ENCODE measurements at places on chromosomes 13 and 19.

GRCh38 chr13:48159826-48160225 is 64.9 kb upstream of the MED4 start:
- no peak for DNase-seq

GRCh38 chr19:33366127-33366526 is 7.4 kb upstream of the CEBPG start:
- DNase-seq, result no peak

DNA sequence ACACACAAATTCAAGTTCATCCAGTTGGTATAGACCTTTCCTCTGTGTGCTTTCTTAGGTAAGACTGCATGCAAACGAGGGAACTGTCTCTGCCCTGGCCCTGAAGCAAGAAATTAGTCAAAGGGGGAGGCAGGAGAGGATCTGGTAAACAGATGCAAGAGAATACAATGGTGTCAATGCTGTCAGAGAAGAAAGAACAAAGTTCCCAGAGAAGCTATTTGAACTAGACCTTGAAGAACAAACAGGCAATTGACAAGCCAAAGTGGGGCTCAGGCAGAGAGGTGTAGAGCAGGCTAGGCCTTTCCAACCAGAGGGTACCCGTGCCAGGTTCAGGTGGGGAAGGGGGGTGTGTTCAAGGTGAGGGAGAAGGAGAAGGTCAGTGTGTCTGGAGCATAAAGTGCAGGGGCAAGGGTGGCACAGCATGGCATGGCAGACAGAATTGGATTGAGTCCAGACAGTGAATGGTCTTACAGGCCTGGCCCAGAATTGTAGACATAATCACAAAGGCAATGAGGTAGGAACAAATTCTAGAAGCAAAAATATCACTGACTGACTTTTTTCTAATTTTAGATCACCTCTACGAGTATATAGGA is 95.0 kb upstream of the STARD13 start:
- no peak for DNase-seq

DNA sequence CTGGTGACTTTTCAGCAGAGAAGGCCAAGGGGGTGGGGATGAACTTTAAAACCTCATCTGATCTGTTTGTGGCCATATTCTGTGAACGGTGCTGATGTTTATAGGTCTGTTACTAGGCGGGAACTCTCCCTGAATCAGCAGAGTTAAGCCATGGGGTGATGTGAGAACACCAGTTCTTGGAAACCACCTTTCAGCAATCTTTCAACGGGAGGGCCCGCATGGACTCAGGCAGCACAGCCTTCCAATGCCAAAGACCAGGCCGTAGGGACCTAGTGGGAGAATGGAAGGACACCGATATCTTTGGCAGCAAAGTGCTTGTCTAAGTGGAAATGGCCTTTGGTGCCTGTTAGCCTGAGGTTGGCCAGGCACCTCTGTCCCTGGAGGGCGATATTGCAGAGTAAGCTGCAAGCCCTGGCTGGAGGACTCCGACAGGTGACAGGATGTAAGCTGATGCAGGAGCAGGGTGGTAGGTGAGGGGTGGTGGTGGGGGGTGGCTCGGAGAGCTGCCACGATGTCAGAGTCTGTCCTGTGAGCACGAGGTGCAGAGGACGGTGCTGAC is 57.0 kb downstream of the ERCC5 start:
- DNase-seq, result no peak

DNA sequence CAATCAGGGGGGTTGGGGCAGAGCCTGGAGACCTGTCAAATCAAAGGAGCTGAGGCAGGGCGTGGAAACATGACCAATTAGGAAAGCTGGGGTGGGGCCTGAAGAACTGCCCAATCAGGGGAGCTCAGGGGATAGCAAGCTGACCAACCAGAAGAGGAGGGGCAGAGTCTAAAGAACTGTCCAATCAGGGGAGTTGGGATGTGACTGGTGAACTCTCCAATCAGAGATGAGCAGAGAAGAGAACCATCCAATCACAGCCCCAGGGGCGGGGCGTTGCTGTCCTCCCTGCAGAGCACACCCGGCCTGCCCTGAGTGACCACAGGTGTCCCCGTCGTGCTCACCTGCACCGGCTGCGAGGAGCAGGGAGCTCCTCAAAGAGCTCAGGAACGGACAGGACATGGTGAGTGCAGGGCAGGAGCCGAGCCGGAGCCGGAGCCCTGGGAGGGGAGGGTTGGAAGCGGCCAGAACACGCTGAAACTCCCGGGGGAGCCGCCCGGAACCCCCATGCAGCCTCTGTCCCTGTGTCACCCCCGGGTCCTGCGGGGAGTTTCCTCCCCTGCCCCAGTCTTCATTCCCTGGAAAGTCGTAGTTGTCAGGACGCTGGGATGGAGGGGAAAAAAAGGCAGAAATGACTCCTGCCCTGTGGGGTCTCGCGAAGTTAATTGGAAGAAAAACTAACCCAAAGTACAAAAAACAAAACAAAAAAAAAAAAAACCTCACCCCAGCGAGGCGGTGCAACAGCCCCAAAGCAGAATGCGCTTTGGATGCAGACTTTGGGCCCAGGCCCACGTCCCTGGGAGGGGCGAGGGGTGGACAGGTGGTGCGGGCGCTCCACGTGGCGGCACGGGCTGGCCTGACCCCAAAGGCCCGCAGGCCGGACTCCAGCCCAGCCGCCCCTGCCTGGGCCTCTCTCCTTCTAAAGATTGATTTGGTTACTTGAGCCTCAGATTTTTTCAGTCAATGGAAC is at the start of gene ZNF556:
ZNF556 (plus strand) TSS at position 311 of the 967 bp plus-strand sequence; CDS start at position 398, 87 bp downstream.
- no peak for DNase-seq

- peak; percentile 64 for DNase-seq
These were observed 9.7 kb downstream of the BCKDHA start for GRCh38 chr19:41407271-41407670.

DNA sequence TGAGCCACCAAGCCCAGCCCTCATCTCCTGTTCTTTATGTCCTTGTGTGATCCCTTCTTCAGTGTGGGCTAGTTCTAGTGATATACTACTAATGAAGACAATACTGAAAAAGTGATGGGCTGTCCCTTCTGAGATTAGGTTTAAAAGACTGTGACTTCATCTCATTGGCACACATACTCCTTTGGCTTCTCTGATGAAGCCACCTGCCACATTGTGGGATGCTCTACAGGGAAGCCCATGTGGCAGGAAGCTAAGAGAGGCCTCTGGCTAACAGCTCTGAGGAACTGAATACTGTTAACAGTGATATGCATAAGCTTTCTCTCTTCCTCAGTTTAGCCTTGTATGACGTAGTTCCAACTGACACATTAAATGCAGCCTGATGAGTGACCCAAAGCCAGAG is 13.6 kb downstream of the CSNK1A1L start:
- no peak for DNase-seq

GRCh38 chr19:43901395-43902390 is 33.4 kb downstream of the ZNF45 start:
- peak; percentile 81 for DNase-seq

DNA sequence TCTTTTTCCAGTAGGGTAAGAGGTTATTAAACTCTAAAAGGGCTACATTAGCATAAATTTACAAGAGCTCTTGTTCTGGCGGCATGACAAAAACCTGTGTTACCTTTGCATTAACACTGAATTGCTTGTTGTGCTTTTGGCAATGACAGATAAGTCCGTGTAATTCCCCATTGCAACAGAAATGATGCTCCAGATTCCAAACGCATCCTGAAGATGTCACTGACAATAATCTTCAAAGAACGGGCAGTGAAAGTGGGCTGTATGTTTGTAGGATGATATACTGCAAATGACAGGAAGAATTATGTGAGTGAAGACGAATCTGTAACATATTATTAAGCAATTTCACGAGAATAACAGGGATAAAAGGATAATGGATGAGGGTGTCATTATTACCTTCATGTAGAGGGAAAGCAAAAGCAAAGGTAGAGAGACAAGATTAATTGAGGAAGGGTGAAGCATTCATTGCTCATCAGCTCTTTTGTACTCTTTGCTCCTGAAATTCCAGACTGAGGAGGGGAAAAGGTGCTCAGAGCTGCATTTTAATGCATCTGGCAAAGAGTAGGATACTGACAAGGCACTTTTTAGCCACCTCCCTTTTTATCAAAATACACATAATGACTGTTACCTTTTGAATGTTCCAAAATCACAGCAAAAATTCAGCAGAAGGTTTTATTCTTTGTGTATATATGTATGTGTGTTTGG is 38.5 kb upstream of the MAB21L1 start:
- no peak for DNase-seq

DNA sequence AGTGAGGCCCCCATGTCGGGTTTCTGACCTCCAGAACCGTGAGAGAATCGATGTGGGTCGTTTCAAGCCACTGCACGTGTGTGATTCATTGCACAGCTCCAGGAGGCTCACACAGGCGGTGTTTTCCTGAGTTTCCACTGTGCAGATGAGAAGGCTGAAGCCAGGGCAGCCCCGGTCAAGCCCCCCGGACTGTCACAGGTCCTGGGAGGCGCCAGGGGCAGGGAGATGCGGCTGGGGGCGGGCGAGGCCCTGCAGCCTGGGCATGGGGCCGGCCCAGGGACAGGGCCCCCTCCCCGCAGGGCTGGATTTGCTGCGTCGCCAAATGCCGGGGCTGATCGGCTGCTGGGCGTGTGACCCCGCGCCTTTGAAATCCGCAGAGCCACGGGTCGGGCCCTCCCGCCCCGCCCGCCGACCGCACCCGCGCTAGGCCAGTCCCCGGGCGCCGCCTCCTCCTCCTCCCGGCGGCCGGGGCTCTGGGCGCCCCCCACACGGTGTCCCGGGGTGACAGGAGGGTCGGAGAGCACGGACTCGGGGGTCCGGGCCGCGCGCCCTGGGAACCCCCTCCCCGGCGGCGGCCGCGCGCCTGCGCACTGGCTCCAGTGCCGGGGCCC is 9.9 kb upstream of the MKNK2 start:
- no peak for DNase-seq

DNA sequence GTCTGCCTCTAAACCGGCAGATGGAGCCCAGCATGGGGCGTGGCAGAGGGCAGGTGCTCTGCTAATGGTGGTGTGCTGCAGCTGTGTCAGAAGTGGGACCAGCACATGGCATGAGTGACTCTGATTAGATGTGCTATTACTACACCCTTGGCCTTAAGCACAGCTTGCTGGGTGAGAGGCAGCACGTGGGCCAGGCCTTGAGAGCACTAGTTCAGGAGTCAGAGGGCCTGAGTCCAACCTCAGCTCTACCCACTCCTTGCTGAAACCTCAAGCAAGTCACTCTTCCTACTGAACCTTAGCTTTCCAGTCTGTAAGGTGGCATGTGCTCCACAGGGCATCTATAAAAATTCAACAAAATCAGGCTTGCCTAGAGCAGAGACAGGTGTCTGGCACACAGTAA is 22.7 kb downstream of the AKT2 start:
- no peak for DNase-seq

Measured in iPS DF 19.7 (cell line).